ENCODE measurements at places on chromosomes 4 and X.

DNA sequence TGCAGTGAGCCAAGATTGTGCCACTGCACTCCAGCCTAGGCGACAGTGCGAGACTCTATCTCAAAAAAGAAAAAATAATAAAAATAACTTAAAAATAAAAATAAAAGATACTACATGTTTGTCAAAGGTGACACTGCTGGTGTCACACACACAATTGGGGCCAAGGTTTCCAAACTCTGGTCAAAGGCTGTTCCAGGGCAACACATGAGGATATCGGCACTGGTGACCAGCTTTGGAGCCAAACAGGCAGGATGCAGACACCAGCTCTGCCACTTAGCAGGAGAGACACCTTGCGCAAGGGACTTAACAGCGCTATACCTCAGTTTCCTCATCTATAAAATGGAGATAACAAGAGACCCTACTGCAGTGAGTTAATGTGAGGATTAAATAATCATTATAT, 52.3 kb downstream of the CD99L2 start:
- DNase-seq: no peak

- DNase-seq: no peak
Observed at GRCh38 chr4:60078984-60079383, 1121.1 kb upstream of the ADGRL3 start.

GRCh38 chrX:17154001-17154400, 207.5 kb downstream of the REPS2 start:
- DNase-seq: no peak

DNA sequence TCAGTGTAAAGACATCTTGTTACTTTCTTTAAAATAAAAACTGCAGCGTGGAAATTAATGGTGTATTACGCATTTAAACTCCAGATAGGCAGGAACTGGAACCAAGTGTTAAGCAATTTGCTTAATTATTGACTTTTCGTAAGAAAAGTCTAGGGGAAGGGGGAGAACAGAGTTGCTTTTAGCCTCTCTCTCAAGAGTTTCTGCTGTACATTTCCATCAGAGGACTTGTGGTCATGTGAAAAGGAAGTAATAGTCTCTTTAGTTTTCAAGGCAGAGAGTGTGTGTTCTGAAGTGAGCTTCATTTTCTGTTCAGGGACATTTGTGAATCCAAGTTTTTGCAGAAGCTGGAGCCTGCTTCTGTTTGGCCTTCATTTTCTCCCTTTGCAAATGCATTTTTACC, 127.2 kb downstream of the UBE2K start:
- DNase-seq: no peak

GRCh38 chrX:152139589-152139988, 1.2 kb upstream of the MAGEA10 start:
- no peak for DNase-seq

DNA sequence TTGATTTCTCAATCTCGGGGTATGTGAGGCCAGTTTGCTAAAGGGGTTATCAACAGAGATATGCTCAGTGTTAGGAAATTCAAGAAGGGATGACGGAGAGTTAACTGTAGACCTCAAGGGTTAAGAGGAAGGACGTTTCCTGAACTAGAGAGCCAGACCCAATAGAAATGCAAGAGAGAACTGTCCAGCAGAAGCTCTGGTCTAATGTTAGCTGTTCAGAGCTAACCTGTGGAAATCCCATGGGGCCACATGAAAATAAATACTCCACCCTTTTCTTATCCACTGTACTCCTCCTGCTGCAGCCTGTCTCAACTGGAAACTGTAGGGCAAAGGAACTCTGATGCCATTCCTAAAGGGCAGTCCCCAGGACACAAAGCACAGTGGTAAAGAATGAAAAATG, 274.3 kb downstream of the DMD start:
- DNase-seq: no peak

DNA sequence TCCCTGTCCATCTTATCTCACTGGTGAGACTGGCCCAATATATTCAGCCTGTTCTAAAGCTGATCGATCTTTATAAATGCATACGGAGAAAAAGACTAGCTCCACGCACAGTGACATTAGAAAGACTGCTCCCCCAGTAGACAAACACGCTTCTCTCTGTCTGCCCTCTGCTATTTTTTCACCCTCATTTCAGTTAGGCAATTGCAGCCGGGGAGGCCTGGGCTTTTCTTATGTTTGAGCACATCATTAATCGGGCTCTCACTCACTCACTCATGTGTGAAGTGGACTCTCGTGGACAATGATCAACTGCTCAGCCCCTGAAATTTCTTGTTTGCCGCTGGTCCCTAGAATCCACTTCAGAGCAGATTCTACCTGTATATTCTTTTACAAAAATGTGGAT, 824.7 kb upstream of the TENM3 start:
- no peak for DNase-seq

- DNase-seq: no peak
Observed at GRCh38 chrX:155188786-155189185, 27.5 kb upstream of the VBP1 start.

- DNase-seq: no peak
Observed at GRCh38 chr4:187218705-187219245, 495.1 kb upstream of the FAT1 start.

- DNase-seq: no peak
Observed at GRCh38 chrX:39814391-39814790, 283.4 kb downstream of the BCOR start.

DNA sequence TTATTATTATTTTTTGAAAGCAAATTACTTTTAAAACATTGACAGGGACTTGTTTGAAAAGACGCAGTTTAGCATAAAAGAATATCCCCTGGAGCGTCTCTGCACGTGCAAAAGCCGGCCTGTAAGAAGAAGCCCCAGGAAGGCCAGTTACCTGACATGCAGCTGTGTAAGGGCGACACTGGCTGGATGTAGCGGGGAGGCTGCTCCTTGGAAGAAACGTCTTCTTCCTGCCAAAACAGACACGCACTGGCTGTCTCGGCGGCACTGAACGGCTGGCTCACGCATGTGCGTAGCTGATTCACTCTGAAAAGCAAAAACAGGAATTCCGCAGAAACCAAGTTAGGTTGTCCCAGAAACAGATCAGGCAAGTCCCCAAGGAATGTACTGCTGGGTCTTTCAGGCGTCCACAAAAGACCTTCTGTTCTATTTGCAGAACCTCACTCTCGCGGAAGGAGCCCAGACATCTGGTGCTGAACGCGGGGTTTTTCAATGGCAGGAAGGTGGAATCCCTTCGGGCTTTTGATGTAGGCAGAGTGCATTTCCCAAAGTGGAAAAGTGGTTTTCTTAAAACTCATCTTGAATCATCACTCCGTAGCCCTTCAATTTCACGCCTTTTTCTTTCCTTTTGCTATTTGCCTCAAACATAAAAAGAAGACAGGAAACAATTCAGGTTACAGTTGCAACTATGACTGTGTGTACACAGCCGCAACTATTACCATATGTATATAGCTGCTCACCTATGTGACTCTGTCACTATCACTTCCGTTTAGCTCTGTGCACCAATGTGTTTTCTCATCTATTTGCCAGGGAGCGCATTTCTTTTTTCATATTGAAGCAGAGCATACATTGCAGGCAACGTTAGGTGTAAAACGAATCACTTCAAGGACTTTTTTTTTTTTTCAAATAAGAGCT, 38.1 kb upstream of the ARSH start:
- no peak for DNase-seq

DNA sequence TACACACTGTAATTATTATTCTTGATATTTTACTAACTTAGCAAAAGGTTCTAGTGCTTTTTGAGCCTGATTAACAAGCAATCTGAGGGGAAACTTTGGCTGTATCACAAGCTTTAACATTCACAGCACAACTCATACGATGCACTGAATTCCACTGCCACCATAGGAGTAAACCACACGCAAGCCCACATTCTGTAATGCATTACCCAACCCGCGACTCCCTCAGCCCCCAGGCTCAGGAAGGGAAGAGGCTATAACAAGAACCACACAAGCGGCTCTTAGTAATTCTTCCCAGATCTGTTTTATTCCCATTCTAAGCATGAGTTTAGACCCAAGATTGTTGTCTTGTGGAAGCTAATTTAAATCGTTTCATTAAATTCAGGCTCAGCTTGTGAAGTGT, 138.5 kb upstream of the TBL1X start:
- DNase-seq: no peak

DNA sequence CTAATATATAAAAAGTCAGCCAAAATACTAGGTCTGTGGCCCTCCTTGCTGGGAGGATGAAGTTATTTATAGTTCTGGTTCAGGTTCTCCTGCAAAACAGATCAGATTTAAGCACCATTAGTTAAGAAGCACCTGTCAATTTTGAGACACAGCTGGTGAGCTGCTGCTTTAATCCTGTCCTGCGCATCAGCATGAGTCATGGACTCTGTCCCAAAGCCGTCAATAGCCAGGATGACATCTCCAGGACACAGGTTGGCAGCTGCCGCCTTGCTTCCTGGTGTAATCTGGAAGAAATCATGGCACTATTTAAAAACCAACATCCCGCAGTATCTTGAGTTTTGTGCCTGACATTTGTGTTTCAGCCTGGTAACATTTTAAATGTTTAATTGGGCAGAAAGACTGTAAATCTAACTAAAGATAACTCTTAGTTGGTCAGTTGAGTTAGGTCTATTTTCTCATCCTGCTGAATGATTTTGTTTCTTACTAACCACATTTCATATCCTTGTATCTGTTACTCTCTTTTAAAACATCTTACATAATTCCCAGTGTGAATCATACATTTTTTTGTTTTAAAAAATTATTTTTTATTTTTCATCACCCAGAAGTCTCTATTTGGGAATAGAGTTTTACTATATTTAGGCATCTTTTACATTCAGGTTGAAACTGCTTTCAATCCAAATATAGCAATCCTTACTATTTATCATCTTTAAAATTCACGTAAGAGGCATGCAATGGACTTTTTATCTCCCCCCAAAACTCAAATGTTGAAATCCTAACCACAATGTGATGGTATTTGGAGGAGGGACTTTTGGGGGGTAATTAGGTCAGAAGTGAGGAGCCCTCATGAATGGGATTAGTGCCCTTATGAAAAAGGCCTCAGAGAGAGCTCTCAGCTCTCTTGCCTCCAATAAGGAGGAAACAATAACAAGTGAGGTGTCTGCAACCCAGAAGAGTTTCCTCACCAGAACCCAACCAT, 10.1 kb downstream of the PDLIM3 start:
- DNase-seq: no peak

GRCh38 chr4:2248821-2249261, 6.9 kb upstream of the HAUS3 start:
- no peak for DNase-seq

DNA sequence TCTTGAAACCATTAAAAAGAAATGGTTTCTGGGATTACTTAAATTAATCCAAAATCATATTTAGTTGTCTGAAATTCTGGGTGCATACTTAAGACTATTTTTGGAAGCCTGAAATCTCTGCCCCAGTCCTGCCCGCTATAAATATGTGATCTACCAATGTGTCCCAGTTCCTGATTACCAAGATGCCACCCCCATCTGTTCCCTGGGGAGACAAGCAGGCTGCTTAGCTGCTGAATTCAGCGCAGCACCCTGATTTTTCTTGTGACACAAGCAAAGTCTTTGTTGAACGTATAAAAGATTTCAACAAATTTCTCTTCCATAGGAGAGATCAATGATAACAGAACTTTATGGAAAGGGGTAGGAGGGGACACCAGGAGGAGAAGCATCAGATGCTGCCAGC, 100.6 kb upstream of the PRPS2 start:
- no peak for DNase-seq

DNA sequence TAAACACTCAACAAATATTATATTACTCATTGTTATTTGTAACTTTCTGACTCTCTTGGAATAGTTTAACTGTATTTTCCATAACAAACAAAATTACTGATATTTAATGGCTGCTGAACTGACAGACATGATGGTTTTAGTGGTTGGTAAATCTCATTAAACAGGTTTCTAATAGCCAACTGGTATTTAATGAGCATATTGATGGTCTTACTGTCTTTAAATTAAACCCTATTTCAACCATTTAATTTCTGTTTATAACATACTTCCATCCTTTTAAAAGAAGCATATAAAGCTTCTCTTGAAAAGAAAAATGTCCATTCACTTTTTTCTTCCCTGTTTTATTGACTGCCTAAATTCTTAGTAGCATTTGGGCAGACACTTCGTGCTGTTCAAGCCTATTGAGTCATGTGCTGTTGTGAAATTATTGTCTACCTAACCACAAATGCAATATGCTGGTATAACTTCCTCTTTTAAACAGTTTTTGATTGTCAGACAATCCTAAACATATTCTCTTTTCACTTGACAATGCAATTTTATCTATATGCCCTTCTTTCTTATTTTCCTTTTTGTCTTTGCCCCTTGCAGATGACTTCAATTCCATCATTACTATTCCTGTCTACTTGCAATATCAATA, 163.9 kb upstream of the SLC7A11 start:
- no peak for DNase-seq

GRCh38 chr4:152707632-152708031, 27.8 kb upstream of the TMEM154 start:
- no peak for DNase-seq

DNA sequence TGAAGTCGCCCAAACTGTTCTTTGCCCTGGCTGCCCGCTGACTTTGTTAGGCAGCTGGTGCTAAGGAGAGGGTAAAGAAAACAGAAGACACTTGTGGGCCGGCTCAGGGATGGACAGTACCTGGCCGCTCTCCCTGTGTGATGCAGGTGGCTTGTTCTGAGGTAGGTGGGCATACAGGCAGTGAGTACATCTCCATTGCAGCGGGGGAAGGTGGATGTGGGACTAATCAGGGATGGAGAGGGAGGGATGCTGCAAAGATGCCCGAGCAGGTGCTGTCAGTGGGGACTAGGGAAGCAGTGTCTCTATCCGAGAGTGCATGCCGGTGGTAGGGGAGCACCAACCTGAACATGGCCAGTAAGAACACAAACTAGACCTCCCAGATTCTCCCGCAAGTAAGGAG, 67.0 kb downstream of the SORBS2 start:
- DNase-seq: no peak

DNA sequence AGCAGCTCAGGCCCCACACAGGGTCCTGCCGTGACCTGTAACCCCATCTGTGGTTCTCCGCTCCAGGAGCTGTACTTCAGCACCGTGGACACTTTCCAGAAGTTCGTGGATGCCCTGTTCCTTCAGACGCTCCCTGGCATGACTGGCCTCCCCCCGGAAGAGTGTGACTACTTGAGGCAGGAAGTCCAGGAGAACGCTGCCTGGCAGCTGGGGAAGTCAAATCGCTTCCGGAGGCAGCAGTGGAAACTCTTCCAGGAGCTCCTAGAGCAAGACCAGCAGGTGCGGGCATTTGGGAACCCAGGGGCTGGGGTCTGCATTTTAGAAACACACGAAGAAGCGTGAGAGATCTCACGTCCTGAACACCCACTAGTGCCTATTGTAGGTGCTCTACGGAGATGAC, 72.5 kb downstream of the EVC start:
- no peak for DNase-seq

DNA sequence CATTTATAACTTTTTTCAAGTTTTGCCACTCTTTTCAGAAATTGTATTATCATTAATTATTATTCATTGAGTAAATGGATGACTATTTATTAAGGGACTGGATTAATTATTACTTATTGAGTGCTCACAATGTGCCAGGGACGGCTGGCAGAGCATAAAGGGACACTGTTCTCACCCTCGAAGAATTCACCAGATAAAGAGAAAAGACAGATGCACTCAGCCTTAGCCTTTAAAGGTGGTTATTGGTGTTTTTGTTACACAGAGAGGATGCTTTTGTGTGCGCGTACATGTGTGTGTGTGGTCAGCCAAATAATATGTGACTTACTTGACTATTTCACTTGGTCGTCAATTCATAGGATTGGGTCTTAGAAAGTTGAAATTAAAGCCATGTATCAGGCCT, 187.0 kb downstream of the ANTXR2 start:
- no peak for DNase-seq

Data from stimulated activated CD8-positive, alpha-beta memory T cell treated with anti-CD3 and anti-CD28 coated beads, Interleukin-4, amount 100 ng/mL, for 4 hours (primary cell).